ENCODE measurements at places on chromosomes 1 and 21.

DNA sequence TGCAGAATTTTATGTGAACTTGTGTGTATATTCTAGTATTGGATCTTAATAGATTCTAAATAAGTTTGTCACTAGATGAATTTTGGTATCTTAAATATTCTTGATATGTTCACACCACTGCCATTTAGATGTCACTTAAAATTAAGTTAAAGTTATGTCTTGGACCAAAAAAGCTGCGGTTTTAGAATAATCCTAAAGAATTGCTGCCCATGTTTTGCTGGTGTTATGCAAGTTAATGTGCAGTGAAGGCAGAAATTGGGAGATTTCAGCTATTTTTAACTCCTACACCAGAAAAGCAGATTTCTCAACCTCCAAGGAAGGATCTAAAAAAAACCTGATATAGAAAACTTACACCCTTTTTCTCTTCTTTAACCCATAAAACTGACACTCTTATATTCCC lies 757 bp downstream of the ACADM start:
- no peak for DNase-seq

- peak; percentile 50 for DNase-seq
Observed at GRCh38 chr1:8015036-8015808, 10.9 kb downstream of the ERRFI1 start.

GRCh38 chr1:63855942-63856341 lies 82.1 kb downstream of the ROR1 start:
- no peak for DNase-seq

- peak; percentile 98 for DNase-seq
Observed at GRCh38 chr21:45011911-45012661, 62.3 kb upstream of the ADARB1 start.

DNA sequence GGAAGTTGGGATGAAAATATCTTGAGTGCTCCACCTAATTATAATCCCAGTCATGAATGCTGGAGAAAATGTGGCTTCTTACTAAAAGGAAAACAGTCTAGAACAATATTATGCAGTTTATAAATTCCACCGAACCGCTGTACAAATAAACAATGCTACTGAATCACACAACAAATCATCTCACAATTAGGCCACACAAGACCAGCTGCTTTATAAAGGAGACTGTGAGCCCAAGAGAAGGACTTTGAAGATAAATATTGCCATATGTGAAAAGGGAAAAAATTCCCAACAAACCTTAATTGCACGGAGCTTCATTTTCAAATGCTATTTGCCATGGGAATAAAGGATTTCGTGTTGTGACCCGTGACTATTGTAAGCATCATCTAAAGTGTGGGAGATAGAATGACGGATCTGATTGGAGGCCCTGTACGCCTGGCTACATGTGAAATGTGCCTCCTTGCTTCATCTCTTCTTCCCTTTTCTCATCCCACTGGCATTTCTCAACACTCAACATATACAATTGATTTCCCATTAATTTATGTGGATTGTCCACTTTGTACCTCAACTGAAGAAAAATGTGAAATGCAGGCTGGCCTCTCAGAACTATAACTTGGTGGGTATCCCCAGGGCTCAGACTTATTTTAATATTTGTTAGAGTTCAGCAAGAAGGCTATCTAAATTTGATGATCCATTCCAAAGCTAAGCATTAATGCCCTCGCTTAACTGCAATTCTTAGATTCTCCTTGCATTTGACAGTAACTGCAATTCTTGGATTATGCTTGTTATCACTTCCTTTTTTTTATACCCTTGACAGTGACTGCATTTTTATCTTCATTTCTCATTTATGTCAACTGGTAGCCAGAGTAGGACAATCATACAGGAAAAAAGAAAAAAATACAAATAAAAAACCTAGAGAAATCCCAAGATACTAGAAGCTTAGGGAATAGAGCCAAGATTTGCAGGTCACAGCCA lies 122.3 kb downstream of the TGFB2 start:
- no peak for DNase-seq

GRCh38 chr1:214349781-214350180 lies 68.8 kb downstream of the SMYD2 start:
- peak; percentile 42 for DNase-seq

- DNase-seq, result no peak
Observed at GRCh38 chr1:153306303-153307220, 6.2 kb downstream of the PGLYRP3 start.

DNA sequence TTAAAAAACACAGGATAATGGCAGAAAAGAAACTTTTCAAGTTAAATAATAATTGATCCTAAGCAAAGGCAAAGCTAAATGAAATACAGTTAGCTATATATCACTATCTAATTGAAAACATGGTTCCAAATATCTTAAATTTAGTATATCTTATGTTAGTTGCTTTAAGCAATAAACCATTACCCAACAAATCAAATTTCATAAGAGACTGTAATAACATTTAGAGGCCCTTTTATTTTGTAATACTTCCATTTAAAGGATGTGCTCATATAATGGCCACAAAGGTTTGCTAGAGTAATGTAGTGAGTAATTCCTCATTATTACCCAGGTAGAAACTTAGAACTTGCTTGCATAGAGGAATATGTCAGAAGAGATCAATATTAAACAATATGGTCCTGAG lies 32.3 kb downstream of the RPL5 start:
- DNase-seq, result no peak

DNA sequence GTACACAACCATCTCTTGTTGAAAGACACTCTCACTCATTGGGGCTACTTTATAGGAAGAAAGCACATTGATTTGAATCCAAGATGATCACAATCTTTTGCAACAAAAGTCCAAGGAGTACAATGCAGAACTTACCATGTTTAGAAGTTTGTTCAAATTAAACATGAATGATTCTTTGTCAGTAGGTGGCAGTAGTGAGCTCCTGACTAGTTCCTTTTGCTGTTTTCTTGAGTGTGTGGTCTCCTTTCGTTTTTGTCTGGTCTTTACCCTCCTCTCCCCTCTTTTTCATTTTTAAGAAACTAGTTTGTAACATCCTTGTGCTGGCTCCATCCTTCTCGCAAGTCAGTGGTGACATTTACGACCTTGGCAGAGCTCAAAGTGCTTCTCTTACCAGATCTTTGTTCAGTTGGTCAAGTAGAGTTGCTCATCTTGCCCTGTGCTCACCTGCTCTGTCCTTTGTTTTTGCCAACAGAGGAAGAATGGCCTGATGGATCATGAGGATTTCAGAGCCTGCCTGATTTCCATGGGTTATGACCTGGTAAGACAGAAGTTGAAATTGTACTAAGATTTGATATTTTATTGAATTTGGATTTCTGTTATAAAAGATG lies 35.7 kb upstream of the MTR start:
- DNase-seq, result peak; percentile 22

- no peak for DNase-seq
Observed at GRCh38 chr1:18343581-18343980, 137.1 kb upstream of the KLHDC7A start.

- DNase-seq, result no peak
Observed at GRCh38 chr1:156226116-156226538, 13.3 kb downstream of the PMF1 start.

- peak; percentile 53 for DNase-seq
Observed at GRCh38 chr1:202821467-202821866, 10.7 kb downstream of the PCAT6 start.

DNA sequence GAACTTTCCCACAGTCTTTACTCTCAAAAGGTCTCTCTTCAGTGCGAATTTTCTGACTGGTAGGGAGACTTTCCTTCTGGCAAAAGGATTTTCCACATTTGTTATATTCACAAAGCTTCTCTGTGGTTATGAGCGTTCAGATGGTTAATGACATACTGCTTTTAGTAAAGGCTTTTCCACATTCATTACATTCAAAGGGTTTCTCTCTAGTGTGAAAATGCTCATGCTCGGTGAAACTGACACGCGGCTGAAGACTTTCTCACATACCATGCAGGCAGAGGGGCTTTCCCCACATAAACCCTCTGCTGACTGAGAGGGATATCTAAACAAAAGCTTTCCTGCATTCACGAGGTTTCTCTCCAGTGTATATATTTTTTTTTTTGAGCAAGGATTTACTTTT lies 9.9 kb upstream of the KLF18 start:
- no peak for DNase-seq

GRCh38 chr1:80403471-80403893 lies 1397.0 kb upstream of the ADGRL4 start:
- DNase-seq, result no peak

DNA sequence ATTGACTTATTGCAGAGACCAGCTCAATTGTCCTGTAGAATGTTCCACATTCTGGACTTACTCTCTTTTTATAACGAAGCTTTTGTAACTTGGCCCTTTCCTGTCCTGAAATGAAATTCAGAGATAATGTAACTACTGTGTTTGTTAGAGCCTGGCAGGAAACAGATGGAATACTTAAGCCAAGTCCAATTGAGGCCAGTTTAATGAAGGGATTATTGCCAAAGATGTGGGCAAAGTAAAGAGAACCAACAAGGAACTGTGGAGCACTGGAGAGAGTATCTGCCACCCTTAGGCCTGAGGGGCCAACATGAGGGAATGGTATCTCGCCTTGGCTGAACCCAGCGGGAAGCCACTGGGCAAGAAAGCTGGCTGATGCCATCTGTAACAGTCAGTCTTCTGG lies 32.9 kb downstream of the MFSD2A start:
- no peak for DNase-seq

- DNase-seq, result no peak
Observed at GRCh38 chr1:224745924-224746323, 129.8 kb downstream of the CNIH3 start.

GRCh38 chr1:178953034-178953433 lies 72.7 kb upstream of the FAM20B start:
- DNase-seq, result no peak

GRCh38 chr1:160117709-160118183 lies 2.2 kb downstream of the ATP1A2 start:
- no peak for DNase-seq

- no peak for DNase-seq
Observed at GRCh38 chr1:168636200-168636599, 59.8 kb downstream of the XCL1 start.

GRCh38 chr1:65114322-65114721 lies 33.7 kb upstream of the AK4 start:
- no peak for DNase-seq

- peak; percentile 48 for DNase-seq
Observed at GRCh38 chr1:90730243-90731022, 13.3 kb upstream of the BARHL2 start.

DNA sequence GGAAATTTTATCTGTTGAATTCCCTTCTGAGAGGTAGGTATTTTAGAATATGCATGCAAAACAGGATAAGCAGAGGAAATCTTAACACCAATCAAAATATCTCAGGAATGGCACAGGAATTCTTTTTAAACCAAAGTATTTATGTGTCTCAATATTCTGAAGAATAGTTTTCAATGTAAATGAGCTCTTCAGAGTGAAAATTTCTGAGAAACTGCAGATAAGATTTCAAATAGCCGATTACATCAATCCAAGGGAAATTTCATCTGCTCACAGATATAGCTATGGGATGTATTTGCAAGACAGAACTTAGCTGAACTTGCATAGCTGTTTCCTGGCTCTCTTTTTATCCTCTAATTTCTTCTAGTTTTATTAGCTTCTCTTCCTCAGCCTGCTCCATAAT lies 209.5 kb downstream of the GRIK1 start:
- no peak for DNase-seq

GRCh38 chr1:207276465-207276864 lies 45.0 kb upstream of the CD55 start:
- no peak for DNase-seq

DNA sequence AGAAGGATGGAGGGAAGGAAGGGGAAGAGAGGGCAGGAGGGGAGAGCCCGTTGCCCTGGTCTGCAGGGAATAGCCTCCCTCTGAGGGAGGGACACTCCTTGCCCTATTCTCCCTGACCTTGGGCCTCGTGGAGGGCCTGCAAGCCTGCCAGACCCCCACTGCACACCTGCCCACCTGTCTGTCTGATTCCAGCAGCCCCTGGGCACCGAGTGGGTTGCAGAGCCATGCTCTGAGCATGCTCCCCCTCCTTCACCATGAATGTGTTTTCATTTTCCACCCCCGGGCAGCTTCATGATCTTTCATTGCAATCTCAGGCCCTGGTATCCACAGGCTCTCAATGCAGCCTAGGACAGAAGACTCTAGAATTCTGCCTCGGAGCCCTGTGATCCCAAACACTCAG lies 5.1 kb upstream of the NPHP4 start:
- DNase-seq, result no peak

GRCh38 chr1:199020051-199020450 lies 381.2 kb downstream of the PTPRC start:
- no peak for DNase-seq

GRCh38 chr1:199948587-199949280 lies 78.8 kb upstream of the NR5A2 start:
- peak; percentile 8 for DNase-seq

GRCh38 chr1:67429528-67430357 lies 459 bp downstream of the SERBP1 start:
- DNase-seq, result peak; percentile 43

GRCh38 chr1:39132505-39133339 lies 71.8 kb upstream of the MACF1 start:
- peak; percentile 97 for DNase-seq

DNA sequence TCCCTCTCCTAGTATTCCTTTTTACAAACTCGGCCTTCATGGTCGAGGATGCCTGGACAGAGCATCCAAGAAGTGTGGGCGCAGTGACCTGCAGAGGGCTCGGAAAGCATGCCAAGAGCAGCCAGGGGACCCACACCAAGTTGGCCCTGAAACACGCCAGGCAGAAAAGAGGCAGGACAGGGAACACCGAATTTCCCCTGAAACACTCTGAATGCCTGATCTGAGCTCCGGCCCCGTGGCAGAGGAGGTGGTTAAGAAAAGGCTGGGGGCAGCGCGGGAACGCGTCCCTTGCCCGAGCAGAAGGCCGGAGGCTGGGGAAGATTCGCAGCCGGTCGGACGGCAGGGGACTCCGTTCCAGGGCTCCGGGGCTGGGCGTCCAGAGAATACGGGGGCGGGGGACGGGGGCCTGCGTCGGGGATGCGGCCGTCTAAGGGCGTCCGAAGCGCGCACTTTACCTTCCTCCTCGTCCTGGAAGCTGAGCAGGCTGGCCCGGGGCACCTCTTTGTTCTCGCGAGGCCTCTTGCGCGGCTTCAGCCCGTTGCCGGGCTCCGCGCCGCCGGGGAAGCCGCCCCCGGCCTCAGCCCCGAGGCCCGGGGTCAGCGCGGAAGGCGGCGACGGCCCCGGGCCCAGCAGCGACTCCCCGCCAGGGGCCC lies 558 bp downstream of the PAXBP1 start:
- DNase-seq, result peak; percentile 46

- no peak for DNase-seq
Observed at GRCh38 chr1:33435096-33435820, 4.4 kb upstream of the PHC2 start.

DNA sequence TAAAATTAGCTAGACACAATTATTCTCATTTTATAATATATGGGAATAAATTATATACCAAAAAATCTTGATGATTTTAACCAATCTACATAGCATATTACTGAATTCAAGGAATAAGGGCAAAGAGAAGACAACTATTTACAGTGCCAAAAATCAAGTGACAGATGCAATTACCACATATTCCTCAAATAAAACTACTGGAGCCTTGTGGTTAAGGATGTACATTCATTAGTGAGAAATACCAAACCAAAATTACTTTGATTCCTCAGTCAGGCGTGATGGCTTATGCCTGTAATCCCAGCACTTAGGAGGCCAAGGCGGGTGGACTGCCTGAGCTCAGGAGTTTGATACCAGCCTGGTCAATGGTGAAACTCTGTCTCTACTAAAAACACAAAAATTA lies 68.8 kb upstream of the RBM34 start:
- DNase-seq, result no peak

Data from ELF-1 (cell line).